Progenitor cell of endocrine pancreas (in vitro differentiated cells): ENCODE measurements at places on chromosomes 7 and 10.

DNA sequence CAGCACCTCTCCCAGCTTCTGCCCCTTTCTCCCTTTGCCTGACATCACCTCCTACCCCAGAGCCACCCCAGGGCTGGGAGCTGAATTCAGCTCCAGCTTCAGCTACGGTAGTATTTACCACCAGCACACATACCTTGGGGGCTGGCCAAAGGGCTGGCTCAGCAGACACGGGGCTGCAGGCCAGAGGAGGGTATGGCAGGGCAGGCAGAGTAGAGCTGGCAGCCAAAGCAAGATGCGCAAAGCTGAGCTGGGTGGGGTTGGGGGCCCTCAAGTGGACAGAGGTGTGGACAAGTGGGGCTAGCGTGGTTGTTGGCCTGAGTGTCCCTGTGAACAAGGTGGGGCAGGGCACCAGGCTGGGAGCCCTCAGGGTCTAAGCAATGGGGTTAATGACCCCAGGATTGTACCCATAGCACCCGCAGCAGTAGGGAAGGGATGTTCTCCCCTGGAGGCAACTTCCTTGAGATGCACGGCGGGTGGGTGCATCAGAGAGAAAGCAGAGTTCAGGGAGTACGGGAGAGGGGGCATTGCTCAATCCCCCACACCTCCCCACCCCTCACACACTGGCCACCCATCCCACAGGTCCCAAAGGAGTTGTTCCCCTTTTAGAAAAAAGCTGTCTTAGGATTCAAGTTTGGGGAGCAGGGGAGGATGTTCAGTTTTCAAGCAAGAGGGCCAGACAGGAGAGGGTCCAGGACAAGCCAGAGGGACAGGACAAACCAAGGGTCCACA is 8.0 kb downstream of the VSIR start:
- no peak for DNase-seq

- DNase-seq, result no peak
These were observed 425.3 kb upstream of the ANKRD30A start for GRCh38 chr10:36700123-36700522.

GRCh38 chr10:102476466-102477141 is 25.3 kb upstream of the C10orf95 start:
- DNase-seq, result no peak

GRCh38 chr7:99579956-99580777 is 17.9 kb upstream of the TMEM225B start:
- DNase-seq, result peak; percentile 72

DNA sequence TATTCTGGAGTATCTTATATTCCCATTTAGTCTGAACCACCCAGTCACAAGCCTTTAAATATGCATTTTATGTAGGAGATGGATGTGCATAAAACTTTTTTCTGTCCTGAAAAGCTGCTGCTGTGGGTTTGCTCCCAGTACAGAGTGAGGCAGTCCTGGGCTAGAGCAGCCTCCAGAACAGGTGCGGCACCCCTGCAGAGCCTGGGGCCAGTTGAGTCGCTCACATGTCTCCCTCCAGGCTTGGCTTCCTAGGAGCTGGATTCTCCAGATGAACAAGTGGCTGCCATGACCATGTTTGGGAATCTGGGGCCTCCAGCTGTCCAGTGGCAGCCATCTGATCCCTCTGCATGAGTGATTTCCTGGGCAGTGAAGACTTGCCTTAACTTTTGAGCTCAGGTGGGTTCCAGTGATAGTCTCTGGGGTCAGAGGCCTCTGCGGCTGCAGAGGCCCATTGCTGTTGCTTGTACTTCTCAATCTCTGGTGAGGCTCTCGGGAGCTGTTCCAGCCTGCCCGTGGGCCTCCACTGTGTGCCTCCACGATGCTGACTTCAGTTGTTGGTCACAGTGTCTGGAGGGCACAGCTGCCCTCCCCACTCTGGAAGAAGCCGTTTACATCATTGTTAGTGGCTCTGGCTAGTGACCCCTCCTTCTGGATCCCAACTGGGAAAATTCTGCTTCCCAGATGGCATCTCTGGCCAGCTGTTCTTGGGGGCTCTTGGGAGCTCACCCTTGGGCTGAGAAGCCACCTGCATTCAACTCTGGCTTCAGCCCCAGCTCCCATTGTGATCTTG is 120.4 kb downstream of the EMX2 start:
- DNase-seq, result no peak

- DNase-seq, result no peak
These were observed 134.5 kb upstream of the RET start for GRCh38 chr10:42942279-42942950.

GRCh38 chr10:234708-235406 is 99.6 kb downstream of the ZMYND11 start:
- DNase-seq, result no peak

- no peak for DNase-seq
These were observed 75.2 kb downstream of the DNAJB6 start for GRCh38 chr7:157412021-157412443.

GRCh38 chr10:132141076-132141475 is 45.7 kb upstream of the DPYSL4 start:
- DNase-seq, result no peak

DNA sequence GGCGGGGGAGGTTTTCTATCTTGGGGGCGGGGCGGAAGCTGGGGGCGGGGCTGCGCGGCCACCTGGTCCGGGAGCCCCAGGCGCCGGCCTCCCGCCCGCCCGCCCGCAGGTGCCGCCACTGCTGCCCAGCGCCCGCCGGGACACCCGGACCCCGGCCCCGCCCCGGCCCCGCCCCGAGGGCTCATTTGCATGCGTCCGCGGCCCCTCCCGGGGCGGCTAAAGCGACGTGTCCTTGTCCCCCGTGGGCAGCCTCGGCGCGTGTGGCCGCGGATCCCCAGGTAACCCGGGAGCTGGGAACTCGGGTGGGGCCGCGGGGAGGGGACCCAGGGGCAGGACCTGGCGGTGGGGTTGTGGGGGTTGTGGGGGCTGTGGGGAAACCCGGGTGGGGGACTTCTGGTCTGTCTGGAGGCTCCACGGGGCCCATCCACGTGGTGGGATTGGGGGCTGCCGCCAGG is at the start of gene BHLHA15:
Gene BHLHA15 (plus strand): TSS at position 219 of the 455 bp plus-strand sequence. CDS start 871 bp downstream, outside the sequence.
- no peak for DNase-seq

DNA sequence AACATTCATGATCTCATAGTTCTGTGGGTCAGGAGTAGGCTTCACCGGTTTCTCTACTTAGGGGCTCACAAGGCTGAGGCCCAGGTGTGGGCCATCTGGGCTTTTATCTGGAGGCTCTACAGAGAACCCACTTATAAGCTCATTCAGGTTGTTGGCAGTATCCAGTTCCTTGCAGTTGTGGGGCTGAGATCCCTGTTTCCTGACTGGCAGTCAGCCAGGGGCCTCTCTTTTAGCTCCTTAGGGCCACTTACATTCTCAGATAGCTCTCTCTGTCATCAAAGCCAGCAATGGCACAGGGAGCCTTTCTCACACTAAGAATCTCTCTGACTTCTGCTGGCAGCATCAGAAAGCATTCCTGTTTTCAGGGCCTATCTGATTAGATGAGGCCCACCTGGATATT is 18.2 kb upstream of the HECTD2 start:
- no peak for DNase-seq

DNA sequence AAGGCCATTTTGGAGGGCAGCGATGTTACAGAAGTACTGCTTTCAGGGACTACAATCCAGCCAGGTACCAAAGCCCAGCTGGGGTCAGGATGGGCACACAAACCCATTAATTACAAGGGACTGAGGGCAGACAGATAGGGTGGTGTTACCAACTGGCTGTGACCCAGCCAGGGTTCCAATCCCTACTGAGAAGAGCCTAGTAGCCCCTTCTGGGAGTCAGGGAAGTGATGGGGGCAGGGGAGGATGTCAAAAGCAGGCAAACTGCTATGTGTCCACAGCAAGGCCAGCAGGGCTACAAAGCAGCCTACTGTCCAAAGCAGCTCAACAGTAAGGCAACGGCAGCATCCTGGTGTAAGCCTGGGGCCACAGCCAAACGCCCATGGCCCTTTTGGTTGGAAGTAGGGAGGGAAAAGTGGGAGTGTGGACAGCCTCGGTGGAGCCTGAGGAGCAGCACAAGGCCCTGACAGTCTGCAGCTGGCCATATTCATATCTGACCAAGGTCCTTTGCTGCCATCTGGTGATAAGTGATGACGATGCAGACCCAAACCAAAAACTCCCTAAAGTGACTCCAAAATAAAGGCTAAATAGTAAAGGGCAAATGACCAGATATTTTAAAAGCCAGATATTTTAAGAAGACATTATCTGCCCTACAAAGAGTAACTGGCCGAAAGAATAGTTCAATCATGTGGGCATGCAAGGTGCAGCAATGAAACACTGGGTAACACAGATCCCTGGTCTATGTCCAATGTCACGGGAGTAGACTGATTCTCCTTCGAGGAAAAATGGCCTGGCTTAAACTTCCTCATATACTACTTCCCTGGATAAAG is 56.9 kb downstream of the XPNPEP1 start:
- DNase-seq, result no peak
